ENCODE measurements at places on chromosomes 12 and 14.
A peak's percentile ranks its signal among the peaks of the same experiment; 100 is the strongest.

DNA sequence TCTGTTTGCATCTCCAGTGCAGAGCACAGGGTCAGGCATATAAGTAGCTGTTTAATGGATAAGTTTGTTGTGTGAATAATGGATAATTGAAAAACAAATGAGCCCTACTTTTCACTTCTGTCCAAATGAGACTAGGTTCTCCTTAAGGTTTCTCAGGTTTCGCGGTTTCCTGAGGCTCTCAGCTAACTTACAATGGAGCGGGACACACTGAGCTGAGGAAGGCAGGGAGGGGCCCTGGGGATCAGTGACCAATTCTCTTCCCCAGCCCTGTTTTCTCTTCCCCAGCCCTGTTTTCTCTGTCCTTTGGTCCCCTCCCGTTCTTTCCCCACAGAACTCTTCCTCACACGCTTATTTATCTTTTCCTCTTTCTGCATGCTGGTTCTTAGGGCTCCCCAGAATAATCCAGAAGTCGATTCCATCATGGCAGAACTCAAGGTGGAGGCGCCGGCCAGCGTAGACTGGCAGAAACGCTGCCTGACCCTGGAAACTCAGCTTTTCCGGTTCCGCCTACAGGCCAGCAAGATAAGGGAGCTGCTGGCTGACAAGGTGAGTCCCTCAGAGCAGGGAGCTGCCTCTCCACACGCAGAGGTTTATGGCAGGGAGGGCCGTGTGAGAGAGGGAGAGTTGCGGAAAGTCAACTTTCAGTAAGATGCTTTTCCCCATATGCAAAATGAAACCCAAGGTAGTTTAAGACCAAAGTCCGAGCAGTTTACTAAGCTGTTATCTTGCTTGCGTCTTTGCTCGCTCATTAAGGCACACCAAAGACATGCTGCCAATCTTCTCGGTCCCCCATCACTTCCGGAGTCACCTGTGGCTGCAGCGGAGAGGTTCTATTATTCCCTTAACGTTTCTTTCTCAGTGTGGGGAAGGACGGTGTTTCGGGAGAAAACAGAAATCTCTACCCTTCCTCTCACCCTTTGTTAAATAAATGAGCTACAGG lies 8.6 kb downstream of the PLEKHH1 start:
- no peak for DNase-seq

DNA sequence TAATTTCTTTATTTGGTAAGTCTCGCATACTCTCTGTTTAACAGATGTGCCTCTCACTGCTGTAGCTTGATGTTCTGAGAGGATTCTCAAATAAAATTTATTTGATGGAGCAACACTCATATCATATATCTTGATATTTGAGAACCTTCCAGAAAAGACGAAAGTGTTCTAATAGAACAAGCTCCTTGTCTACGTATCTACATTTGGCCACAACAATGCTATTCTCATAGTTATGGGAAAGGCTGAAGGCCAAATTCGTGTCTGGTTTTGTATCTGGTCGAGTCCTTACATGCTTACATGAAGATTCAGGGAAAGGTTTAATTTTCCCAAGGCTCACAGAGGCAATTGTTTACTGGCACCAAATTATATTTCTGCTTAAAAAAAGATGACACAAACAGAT lies 186.7 kb upstream of the SLC38A2 start:
- no peak for DNase-seq

DNA sequence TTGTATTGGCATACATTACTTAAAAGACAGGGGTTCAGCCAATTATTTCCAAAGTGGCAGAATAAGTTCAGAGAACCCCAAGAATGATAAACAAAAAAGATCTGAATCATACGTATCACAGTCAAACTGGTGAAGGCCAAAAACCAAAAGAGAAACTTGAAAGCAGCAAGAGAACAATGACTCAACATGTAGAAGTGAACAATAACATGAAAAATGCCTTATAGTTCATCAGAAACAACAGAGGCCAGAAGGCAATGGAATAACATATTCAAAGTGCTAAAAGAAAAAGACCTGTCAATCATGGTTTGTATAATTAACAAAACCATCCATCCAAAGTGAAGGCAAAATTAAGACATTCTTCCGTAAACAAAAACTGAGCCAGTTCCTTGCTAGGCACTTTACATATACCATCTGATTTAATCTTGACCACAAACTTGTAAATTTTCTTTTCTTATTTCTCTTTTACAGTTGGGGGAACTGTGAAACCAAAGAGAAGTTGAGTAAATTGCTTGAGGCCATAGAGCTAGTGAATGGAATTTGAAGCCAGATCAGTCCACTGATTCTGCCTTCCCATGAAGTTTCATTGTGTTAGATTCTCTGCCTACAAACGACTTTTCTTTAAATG lies 232.1 kb upstream of the SEL1L start:
- DNase-seq = no peak

- no peak for DNase-seq
Measured at GRCh38 chr12:5244513-5244972, 187.4 kb upstream of the NTF3 start.

GRCh38 chr12:54385251-54385914 lies 850 bp upstream of the ZNF385A start:
- DNase-seq = no peak

GRCh38 chr12:62649412-62650138 lies 182.9 kb downstream of the MON2 start:
- DNase-seq = peak; percentile 71

DNA sequence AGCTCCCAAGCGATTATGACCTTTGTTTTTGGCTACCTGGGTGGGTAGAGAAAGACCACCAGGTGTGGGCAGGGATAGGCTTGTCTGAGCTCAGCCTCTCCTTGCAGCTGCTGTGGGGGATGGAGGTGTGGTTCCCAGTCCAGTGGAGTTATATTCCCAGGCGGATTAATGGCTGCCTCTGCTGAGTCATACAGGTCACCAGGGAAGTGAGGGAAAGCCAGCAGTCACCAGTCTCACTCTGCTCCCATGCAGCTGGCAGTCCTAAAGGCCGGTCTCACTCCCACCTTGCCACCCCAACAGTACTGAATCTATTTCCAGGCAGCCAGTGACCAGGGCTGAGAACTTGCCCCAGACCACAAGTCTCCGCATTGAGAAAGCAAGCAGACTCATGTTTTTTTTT lies 399.2 kb downstream of the VRK1 start:
- no peak for DNase-seq

DNA sequence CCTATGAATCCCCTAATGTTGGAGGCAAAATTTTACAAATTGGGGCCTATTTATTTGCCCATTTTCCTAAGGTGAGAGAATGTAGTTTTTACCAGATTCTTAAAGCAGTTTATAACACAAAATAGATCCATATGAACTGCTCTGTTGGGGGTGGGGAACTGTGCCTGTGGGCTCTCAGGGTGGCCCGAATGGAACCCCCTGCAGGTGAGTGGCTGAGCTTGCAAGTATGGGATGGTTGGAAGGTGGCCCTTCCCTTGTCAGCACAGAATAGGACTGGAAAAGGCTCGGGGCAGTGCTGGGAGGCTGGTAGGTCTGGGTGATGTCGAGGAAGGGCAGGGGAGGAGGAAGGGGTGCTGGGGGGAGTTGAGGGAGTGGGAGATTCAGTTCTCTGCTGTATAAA lies 4.9 kb downstream of the VSX2 start:
- DNase-seq = no peak

GRCh38 chr14:61544448-61545330 lies 150.6 kb upstream of the HIF1A start:
- DNase-seq = no peak

GRCh38 chr12:108563804-108564151 lies 1.4 kb downstream of the ISCU start:
- no peak for DNase-seq

DNA sequence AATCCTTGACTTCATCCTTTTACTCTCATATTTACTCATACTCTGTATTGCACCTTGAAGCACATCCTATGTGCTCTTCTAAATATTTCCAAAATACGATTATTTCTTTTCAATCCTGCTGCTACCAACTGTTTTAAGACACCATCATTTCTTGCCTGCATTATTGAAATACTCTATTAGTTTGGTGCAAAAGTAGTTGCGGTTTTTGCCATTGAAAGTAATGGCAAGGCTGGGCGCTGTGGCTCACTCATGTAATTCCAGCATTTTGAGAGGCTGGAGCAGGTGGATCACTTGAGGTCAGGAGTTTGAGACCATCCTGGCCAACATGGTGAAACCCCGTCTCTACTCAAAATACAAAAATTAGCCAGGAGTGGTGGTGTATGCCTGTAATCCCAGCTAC lies 412.5 kb downstream of the KCNH5 start:
- DNase-seq = no peak

- DNase-seq = no peak
Measured at GRCh38 chr14:65007202-65007601, 20.5 kb downstream of the FNTB start.

GRCh38 chr12:49868952-49869815 lies 26.3 kb upstream of the BCDIN3D start:
- DNase-seq = peak; percentile 84

Measured in cerebellar cortex (tissue), 1 donor.